ENCODE measurements at places on chromosomes 4 and X.

- DNase-seq = no peak
Measured at GRCh38 chr4:5734853-5735252, 23.9 kb downstream of the EVC start.

DNA sequence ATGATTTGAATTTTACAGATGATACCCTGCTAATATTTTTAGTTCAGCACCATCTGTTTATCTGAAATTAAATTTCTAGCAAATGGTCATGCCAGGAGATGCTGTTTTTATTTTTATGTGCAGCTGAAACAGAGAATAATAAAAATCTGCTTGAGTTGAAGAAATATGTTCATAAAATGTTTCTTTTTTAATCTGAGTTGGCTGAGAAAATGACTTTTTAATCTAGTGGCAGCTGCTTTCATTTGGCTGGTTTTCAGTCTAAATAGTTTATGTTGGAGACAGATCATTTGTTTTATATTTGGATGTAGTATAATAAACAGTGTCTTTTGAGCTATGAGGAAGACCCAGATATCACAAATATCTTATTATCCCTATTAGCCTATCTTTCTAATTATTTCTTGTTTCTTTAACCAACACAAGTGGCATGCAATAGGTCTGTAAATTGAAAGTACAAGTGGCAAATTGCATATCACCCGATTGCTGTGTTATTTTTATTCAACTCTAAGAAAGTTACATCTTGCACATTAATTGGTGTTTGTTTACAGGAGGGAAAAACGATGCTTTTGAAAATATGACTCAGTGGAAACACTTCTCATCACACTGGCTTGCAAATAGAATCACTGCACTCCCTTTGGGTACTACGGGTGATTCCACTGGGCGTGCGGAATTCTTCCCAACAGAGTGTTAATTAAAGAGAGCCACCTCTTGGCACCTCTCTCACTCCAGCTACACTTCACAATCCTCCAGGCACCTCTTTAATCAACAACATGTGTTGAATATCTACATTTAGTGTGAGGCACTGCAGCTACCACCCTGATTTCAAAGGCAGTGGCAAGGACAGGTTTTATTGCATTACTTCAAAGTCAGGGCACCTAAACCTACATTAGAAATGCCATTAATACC, 51.7 kb upstream of the AP1S2 start:
- DNase-seq = no peak

- no peak for DNase-seq
Measured at GRCh38 chrX:9598344-9598743, 133.5 kb downstream of the TBL1X start.

GRCh38 chr4:23036503-23036902, 343.8 kb downstream of the GBA3 start:
- peak; percentile 9 for DNase-seq

- no peak for DNase-seq
Measured at GRCh38 chr4:176156656-176157055, 38.7 kb downstream of the SPATA4 start.

- no peak for DNase-seq
Measured at GRCh38 chr4:108940149-108940548, 177.3 kb upstream of the ETNPPL start.

DNA sequence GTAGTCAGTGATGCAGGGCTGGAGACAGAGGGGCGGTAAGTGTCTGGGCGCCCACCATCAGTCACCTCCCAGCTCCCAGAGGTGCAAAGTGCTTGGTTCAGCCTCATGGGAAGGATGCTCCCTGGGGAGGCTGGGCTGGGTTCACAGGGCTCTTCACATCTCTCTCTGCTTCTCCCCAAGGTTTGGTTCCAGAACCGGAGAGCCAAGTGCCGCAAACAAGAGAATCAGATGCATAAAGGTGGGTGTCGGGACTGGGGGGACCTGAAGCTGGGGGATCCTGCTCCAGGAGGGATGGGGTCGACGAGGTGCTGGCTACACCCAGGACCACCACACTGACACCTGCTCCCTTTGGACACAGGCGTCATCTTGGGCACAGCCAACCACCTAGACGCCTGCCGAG, 10.1 kb downstream of the SHOX start:
- no peak for DNase-seq

DNA sequence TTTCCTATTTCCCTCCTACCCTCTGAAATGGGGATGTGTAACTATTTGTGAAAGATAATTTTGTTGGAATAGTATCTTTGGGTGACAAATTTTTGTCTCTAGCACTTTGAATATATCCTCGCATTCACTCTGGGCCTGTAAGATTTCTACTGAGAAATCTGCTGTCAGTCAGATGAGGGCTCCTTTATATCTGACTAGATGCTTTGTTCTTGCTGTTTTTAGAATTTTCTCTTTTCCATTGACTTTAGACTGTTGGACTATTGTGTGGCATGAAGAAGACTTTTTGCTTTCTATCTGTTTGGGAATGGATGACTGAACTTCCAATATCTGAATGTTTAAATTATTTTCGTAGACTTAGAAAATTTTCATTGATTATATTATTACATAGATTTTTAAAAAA, 54.2 kb upstream of the GRID2 start:
- no peak for DNase-seq

GRCh38 chr4:98484031-98484430, 174.4 kb downstream of the TSPAN5 start:
- no peak for DNase-seq

DNA sequence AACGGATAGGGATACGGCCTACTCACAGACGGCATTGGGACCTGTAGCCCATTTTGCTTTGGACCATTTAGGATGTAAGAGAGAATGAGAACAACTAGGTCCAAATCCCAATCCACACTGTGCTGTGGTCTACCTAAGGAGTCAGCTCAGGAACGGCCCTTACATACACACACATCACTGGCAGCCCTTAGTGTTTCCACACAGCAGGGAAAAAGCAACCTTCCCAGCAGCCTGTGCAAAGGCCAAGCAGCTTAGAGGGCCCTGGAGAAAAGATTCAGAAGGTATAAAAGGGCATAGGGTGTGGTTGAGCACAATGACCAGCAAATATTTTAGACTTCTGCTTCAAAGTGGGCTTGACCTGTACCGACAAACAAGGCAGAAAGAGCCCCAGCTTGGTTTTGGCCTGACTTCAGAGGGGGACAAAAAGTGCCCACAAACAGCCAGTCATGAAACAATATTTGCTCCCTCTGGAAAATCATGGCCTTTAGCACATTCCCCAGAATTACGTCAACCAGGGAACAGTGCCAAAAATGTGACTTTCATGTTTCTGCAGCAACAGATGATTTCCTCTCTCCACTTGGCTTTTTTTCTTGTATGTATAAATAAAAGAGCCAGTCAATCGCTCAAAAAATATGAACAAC, 359.5 kb upstream of the FGF16 start:
- DNase-seq = peak; percentile 19

GRCh38 chrX:54357414-54358377, at the start of gene WNK3:
TSS of gene WNK3 (minus strand) at chrX:54358046.
- DNase-seq = peak; percentile 74

- DNase-seq = peak; percentile 51
Measured at GRCh38 chr4:80115368-80116181, 42.5 kb upstream of the ANTXR2 start.

- DNase-seq = no peak
Measured at GRCh38 chr4:128347930-128348660, 60.5 kb upstream of the PGRMC2 start.

GRCh38 chrX:72006461-72006860, 95.8 kb downstream of the NHSL2 start:
- DNase-seq = no peak

- no peak for DNase-seq
Measured at GRCh38 chr4:108731006-108731405, 31.8 kb downstream of the ETNPPL start.

DNA sequence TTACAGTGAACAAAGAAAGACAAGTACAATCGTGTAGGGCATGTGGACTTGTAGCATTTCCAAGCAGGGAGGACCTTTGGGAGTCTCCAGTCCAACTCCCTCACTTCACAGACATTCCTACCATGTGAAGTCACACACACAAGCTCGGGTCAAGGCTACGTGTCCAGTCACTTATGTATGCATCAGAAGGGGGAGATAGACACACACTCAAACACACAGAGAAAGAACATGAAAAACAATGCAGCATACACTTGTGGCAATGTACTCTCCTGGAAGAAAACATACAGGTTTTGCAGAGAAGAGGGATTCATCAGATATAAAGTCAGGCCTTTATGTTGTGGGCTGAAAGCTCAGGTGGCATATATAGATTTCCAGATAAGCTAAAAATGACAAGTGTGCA, 136.1 kb upstream of the MID1 start:
- peak; percentile 47 for DNase-seq

- DNase-seq = no peak
Measured at GRCh38 chr4:162700358-162700757, 466.3 kb downstream of the NAF1 start.

- peak; percentile 95 for DNase-seq
Measured at GRCh38 chr4:69749771-69750170, 10.6 kb downstream of the SULT1B1 start.

DNA sequence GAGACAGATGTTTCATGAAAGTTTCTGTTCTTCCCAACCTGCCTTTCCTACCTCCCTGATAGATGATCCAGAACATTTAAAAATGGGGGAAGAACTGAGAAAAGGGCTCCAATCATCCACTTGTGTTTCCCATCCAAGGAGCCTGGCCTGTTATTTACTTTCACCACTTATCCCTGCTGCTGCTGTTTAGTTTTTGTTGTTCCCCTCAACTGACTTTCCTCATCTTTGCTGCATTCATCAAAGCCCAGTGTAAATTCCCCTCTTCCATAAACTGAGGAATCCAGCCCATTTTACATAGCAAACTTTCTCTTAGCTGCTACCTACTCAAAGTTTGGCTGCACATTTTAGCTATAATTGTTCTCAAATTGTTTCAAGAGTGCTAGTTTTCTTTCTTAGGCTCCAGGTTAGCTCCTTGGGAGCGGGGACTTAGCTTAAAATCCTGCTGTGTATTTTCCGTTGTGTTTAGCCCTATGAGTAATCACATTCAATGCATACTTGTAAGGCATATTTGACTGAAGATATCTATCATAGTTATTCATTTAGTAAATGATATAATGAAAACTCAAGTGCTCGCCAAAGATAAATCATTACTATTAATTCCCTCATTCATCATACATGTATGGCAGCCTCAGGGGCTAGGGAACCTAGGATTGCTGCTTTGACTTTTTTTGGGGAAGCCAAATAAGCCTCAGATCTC, 1.4 kb upstream of the PTPN13 start:
- DNase-seq = peak; percentile 57

DNA sequence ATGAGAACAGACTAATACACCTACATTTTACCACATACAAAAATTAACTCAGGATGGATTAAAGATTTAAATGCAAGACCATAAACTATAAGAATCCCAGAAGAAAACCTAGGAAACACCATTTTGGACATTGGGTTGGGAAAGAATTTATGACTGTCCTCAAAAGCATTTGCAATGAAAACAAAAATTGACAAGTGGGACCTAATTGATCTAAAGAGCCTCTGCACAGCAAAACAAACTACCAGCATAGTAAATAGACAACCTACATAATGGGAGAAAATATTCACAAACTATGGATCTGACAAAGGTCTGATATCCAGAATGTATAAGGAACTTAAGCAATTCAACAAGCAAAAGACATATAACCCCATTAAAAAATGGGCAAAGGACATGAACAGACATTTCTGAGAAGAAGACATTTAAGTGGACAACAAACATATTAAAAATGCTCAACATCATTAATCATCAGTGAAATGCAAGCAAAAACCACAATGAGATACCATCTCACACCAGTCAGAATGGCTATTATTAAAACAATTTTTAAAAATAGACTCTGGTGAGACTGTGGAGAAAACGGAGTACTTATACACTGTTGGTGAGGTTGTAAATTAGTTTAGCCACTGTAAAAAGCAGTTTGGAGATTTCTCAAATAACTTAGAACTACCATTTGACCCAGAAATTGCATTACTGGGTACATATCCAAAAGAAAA, 221.7 kb upstream of the DIPK2B start:
- no peak for DNase-seq

- DNase-seq = peak; percentile 5
Measured at GRCh38 chr4:139367421-139368090, 65.3 kb upstream of the NDUFC1 start.

DNA sequence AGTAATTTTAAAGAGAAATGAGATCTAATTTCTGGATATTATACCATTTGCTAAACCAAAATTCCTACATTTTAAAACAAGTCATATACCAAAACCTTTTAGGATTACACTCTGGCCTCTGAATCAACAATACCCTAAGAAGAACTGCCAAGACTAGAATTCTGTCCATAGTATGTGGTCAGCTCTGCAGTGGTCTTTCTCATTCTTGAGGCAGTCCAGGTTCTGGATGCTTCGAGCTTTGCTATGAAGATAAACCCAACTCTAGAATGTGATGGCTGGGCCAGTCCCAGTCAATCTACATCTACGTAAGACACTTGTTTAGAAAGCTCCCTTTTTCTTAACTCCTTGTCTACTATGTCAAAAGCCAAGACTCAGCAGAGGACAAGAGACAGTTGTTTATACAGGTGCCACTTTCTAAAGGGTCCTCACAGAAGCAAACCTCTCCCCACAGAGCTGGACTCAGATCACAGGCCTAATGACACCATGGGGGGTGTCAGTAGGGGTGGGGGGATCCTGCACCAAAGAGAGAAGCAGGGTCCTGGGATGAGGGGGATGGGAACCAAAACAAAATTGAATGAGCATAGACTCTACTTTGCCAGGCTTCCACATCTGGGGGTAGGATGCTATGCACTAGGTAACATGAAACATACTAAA, 63.2 kb downstream of the SH3RF1 start:
- no peak for DNase-seq

- peak; percentile 68 for DNase-seq
Measured at GRCh38 chrX:132463411-132463810, 25.4 kb downstream of the MBNL3 start.

- DNase-seq = no peak
Measured at GRCh38 chr4:139246166-139246565, 33.9 kb downstream of the MGARP start.

- peak; percentile 84 for DNase-seq
Measured at GRCh38 chr4:8464381-8464780, 23.8 kb downstream of the TRMT44 start.

DNA sequence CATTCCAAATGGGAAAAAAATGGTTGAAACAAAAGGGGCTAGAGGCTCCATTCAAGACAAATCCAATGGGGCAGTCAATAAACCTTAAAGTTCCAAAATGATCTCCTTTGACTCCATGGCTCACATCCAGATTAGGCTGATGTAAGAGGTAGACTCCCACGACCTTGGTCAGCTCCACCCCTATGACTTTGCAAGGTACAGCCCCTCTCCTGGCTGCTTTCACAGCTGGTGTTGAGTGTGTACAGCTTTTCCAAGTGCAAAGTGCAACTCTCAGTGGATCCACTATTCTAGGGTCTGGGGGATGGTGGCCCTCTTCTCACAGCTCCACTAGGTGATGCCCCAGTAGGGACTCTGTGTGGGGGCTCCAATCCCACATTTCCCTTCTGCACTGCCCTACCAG, 21.5 kb downstream of the SULT1B1 start:
- DNase-seq = no peak

DNA sequence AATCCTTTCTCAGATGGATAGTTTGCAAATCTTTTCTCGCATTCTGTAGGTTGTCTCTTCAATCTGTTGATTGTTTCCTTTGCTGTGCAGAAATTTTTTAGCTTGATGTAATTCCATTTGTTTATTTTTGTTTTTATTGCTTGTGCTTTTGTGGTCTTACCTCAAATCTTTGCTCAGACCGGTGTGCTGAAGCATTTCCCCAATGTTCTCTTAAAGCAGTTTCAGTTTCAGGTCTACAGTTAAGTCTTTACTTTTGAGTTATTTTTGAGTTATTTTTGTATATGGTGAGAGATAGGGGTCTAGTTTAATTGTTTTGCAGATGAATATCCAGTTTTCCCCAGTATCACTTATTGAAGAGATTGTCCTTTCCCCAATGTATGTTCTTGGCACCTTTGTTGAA, 18.2 kb upstream of the SLC25A14 start:
- DNase-seq = no peak

- DNase-seq = no peak
Measured at GRCh38 chr4:70943114-70943513, 40.9 kb downstream of the MOB1B start.
